Esophagus squamous epithelium (tissue), 5 donors: ENCODE measurements at places on chromosomes 12 and 14.

DNA sequence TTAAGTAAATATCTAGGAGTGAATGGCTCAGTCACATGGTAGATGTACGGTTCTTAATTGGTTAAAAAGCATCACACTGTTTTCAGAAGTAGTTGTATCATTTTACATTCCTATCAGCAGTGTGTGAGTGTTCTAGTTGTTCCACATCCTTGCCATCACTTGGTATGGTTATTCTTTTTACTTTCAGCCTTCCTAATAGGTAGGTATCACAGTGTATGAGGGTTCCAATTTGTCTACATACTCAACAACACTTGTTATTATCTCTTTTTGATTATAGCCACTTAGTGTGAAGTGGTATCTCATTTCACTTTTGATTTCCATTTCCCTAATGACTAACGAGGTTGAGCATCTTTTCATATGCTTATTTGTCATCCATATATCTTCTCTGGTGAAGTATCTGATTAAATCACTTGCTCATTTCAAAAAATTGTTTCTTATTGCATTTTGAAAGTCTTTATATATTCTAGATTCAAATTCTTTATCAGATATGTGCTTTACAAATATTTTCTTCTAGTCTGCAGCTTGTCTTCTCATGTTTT lies 3.5 kb upstream of the SPRYD3 start:
- no peak for DNase-seq

DNA sequence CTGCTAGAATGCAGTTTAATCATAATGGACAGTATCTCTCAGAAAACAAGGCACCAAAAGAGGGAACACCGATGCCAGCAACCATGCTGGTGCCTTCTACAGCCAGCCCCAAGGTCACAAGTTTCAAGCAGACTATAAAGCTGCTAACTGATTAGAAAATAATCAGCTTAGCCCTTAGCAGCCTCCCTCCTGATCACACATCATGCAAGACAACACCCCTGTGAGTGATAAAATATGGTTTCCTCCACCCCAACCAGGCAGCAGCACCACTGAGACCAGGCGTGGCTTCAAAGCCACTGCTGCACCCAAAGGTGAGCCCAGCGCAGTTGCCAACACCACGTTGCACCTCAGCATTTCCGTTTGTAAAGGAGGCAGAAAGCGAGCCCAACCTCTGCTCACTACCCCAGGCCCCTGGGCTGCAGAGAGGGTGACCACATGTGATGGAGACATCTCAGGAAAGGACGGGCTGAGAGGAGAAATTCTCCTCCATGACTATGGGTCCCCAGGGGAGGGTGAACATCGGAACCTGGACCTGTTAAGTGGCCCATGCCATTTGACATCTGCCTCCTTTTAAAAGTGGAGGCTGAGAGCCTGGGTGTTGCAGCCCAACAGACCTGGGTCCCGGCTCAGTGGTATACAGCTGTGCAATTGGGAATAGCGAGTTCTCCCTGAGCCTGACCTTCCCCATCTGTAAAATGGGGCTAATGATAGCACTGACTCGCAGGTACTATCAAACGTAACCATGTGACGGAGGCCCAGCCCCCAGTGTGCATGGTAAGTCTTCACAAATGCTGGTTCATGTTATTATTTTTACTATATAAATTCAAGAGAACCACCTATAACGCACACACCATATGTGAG lies 11.5 kb downstream of the ZFP36L1 start:
- DNase-seq, result no peak

- DNase-seq, result no peak
Measured at GRCh38 chr12:108119126-108119973, 9.7 kb upstream of the WSCD2 start.

GRCh38 chr12:12486661-12487240 lies 75.9 kb downstream of the DUSP16 start:
- DNase-seq, result no peak

DNA sequence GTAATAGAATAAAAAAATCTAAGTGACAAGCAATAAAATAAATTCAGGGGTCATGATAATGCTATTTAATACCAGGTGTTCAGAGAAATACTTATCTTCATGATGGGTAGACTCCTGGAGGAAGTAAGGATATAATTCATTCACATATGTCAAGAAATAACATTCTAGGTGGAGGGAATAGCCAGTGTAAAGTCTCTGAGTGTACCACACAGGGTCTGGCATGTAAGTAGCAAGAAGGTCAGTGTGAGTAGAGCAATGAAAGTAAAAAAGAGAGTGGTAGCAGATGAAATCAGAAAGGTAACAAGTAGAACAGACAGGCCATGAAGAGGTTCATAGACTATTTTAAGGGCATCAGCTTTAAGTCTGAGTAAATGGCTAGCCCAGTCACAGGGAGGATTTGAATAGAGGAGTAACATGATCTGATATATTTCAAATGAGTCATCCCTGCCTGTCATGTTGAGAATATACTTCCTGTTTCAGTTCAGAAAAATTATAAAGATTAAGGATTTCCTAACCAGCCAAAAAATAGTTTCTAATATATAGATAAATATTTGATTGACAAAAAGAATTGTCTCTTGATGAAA lies 519.9 kb downstream of the C12orf50 start:
- DNase-seq, result no peak

DNA sequence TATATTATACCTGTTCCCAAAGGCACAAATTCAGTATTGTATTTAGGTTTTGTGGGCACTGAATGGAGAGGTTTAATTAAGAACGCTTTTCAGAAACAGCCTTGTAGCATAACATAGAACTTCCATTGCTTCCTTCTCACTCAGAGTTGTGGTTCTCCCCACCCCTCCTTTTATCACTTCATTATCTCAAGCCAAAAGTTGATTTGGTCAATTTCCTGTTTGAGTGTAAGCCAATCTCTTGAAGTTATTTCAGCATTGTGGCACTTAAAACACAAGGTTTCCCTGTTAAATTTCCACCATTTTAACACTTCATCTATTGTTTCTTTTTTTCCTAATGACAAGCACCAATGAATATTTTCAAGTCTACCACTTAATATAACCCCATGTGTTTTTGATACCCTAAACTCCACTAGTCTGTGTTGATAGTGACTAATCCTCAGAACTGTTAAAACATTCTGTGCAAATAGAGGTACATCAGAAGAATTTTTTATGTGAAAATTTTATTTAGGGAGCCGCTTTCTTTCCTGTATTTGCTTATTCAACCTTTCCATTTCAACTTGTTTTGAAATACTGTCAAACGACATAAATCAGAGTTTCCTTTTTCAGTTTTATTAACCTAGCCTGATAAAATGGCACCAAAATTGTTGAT lies 340.1 kb downstream of the BCAT1 start:
- no peak for DNase-seq

- DNase-seq, result no peak
Measured at GRCh38 chr14:94897082-94897481, 127.2 kb upstream of the GSC start.

- DNase-seq, result no peak
Measured at GRCh38 chr12:47206450-47207339, 126.9 kb upstream of the AMIGO2 start.

- no peak for DNase-seq
Measured at GRCh38 chr14:39406560-39406959, 25.7 kb downstream of the FBXO33 start.

GRCh38 chr12:12722435-12723148 lies 5.4 kb downstream of the CDKN1B start:
- DNase-seq, result no peak

DNA sequence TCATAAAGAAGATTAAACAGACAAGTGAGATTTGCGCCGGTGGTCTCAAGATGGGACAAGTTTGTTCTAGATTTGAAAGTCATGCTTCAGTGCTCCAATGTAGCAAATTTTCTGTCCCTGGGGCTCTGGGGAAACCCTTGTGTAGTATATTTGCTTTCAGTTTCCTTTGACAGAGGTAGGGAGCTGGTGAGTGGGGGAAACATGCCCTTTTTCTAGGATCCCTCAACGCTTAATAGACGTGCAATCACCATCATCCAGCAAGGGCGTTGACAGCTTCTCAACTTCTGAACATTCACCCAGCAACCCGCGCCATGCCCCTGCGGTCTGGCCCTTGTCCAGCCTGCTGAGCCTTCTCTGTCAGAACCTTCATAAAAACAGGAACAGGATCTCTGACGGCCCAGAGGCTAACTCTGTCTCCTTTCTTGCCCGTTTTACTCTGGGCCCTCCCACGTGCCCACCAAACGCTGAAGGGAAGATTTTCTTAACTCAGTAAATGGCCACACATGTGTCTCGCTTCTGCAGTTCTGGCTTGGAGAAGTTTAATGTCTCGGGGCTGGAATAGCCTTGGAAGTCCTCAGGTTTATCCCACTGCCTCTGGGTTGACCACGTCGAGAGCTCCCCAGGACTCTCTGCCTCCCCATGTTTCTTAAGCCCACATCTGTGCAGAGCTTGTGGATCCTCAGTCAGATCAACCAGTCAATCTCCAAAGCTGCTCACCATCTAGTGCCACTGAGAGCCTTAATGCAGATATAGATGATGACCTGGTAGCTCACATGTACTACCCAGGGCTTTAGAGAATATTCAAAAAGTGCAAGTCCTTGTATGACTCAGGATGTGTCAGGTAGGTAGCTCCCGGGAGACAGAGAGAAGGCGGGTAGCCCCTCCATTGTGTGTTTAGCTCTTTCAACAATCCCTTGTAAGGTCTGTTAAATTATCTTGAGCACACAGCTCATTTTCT lies 58.1 kb upstream of the CCND2 start:
- DNase-seq, result no peak

- no peak for DNase-seq
Measured at GRCh38 chr14:93207468-93208308, 632 bp downstream of the UBR7 start.

DNA sequence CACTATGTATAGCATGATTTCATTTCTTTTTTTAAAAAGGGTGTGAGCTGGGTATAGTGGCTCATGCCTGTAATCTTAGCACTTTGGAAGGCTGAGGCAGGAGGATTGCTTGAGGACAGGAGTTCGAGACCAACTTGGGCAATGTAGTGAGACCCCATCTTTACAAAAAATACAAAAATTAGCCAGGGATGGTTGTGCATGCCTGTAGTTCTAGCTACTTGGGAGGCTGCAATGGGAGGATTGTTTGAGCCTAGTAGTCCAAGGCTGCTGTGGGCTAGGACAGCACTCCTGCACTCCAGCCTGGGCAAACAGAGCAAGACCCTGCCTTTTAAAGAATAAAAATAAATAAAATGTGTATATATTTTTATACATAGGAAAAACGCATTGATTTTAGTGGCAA lies 43.0 kb downstream of the DIP2B start:
- DNase-seq, result no peak

DNA sequence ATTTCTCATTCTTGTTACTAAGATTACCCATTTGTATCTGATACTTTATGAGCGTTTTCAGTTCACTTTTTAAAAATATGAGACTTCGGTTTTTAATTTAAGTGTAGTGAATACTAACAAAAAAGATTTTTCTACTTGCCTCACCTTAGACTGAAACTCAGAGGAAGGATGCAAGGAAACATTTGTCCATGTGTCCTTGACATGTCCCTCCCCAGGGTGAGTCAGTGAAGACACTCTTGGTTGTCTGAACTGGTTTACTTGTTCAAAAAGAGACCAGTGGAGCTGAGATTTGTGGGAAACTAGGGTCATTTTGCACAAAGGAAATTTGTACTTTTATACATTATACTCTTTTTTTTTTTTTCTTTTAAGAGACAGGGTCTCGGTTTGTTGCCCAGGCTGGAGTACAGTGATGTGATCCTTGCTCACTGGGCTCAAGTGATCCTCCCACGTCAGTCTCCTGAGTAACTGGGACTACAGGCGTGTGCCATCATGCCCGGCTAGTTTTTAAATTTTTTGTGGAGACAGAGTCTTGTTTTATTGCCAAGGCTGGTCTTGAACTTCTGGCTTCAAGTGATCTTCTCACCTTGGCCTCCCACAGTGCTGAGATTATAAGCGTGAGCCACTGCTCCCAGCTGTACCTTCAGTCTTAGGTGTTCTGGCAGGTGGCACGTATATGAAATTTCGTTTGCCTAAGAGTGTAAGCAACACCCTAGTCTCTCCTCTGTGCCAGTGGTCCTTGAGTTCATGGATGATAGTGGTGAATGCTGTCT lies 56.7 kb downstream of the PPFIBP1 start:
- no peak for DNase-seq

DNA sequence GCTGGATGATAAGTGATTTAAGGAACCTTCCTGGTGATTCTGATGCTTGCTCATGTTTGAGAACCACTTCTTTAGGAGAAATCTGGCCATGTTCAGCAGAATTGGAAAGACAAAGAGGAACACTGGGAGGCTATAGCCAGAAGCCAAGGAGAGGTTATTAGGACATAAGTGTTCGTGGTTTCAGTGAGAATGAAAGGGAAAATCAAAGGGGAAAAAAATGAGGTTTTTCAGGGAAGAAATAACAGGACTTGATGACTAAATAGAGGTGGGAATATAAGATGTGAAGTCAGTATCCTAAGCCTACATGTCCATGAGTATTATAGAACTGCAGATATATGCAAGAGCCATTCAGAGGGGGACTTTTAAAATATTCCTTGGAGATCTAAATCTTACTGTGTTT lies 95.6 kb downstream of the DAAM1 start:
- no peak for DNase-seq

DNA sequence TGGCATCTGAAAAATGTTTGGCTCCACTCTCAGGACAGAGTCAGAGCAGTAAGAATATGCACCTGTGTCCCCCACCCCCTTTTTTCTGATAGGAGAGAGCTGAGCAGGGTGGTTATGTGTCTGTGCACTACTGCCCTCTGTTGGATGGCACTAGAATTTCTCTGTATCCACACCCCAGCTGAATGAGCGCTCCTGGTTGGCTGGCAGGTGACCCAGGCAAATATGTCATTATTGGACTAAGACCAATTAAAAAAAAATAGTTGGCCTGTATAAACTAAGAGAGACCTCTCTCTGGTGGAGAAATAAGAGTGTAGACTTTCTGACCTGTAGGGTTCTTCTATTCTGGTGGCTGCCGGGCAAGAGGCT lies 107.0 kb downstream of the PTCSC3 start:
- DNase-seq, result no peak

DNA sequence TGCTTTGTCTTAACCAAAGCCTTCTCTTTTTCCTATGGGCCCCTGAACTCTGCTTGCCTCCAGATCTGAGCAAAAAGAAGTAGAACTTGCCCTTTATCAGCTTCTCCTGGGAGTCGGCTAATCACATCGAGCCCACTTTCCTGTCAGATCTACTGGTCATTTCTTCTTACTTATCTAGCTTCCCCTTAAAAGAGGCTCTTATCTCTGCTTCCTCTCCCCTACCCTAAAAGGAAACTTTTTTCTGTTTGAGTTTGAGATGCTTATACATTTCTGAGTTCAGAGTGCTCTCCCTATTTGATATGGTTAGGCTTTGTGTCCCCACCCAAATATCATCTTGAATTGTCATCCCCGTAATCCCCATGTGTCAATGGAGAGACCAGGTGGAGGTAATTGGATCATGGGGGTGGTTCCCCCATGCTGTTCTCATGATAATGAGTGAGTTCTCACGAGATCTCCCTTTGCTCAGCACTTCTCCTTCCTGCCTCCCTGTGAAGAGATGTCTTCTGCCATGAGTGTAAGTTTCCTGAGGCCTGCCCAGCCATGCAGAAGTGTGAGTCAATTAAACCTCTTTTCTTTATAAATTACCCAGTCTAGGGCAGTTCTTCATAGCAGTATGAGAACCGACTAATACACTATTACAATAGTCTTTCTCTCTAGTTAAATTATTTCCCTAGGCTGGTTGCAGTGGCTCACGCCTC lies 114.7 kb upstream of the AMN1 start:
- DNase-seq, result no peak
